Right atrium auricular region (tissue), 2 donors: ENCODE measurements at places on chromosomes 13 and 19. TPM values are rescaled to one million over a fixed set of nuclear protein-coding genes. Genes with fewer than 3 reads are reported as not detected.

The GNA15 gene
- 3.0 TPM for total RNA-seq

The LILRA1 gene
- not detected for total RNA-seq

The GPC5 gene
- 1.3 TPM for total RNA-seq

The IL11 gene
- total RNA-seq, result 0.16 TPM

The TMEM238 gene
- 1.2 TPM for total RNA-seq

The CYP4F8 gene
- total RNA-seq, result not detected

The MYO1F gene
- total RNA-seq, result 4.4 TPM

The DHDH gene
- not detected for total RNA-seq

The TBC1D4 gene
- total RNA-seq, result 64.3 TPM

The IL12RB1 gene
- 0.22 TPM for total RNA-seq

The SIAH3 gene
- total RNA-seq, result not detected

The DMKN gene
- total RNA-seq, result 6.9 TPM

The DCT gene
- 0.39 TPM for total RNA-seq

The MBD3 gene
- 86.8 TPM for total RNA-seq

The FUT2 gene
- total RNA-seq, result not detected

The INAFM1 gene
- 7.0 TPM for total RNA-seq

The CBLC gene
- total RNA-seq, result not detected

The SYNGR4 gene
- not detected for total RNA-seq

The AKT1S1 gene
- 20.6 TPM for total RNA-seq

The LILRB2 gene
- 3.4 TPM for total RNA-seq

The ZSCAN4 gene
- total RNA-seq, result 0.24 TPM

The LIM2 gene
- not detected for total RNA-seq

The TBXA2R gene
- 1.1 TPM for total RNA-seq

The SNRPD2 gene
- total RNA-seq, result 201 TPM

The ADAT3 gene
- total RNA-seq, result 4.0 TPM

The ZNF699 gene
- total RNA-seq, result 7.0 TPM

The LIN7B gene
- 31.5 TPM for total RNA-seq

The IGLON5 gene
- total RNA-seq, result not detected

The OR7D2 gene
- not detected for total RNA-seq

The SBSN gene
- total RNA-seq, result not detected

The TUBA3C gene
- not detected for total RNA-seq

The TEX101 gene
- not detected for total RNA-seq

The ZNF440 gene
- 3.4 TPM for total RNA-seq

The TMEM150B gene
- total RNA-seq, result not detected
